CD4-positive, alpha-beta T cell treated with Interleukin-4 for 1 hour (primary cell): ENCODE measurements at places on chromosomes 2 and 18.

DNA sequence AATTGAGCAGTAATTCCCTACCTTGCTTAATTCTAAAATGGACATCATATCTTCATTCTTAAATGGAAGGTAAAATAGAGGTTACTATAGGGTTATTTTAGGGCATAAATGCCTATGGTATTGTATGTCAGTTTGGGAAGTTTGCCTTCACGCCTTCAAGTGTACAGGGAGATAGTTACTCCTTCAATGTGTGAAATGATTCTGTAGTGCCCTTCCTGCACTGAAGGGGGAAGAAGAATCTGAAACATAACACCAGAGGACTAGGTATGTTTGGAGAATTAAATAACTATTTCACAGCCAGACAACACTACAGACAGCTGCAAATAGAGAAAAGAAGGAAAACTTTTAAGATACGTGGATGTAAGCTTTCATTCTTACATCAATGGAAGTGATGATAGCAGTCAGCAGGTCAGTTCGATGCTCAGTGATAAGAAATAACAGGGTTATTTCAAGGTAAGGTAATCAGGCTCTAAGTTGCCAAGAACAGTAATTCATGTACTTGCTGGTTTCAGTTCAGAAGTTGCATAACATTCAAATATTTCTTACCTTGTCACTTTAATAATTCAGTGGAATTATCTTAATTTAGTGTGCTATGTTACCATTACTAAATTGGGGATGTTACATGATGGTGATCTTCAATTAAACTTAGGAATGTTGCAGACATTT is 4.0 kb downstream of the PKP4 start:
- no peak for DNase-seq

- no peak for DNase-seq
Measured at GRCh38 chr2:41180387-41180786, 728.5 kb upstream of the SLC8A1 start.

- DNase-seq = no peak
Measured at GRCh38 chr18:51617167-51617566, 419.7 kb upstream of the MEX3C start.

GRCh38 chr2:172273910-172274571 is 153.3 kb upstream of the ITGA6 start:
- DNase-seq = no peak

- DNase-seq = no peak
Measured at GRCh38 chr2:120904830-120905234, 169.2 kb downstream of the GLI2 start.

DNA sequence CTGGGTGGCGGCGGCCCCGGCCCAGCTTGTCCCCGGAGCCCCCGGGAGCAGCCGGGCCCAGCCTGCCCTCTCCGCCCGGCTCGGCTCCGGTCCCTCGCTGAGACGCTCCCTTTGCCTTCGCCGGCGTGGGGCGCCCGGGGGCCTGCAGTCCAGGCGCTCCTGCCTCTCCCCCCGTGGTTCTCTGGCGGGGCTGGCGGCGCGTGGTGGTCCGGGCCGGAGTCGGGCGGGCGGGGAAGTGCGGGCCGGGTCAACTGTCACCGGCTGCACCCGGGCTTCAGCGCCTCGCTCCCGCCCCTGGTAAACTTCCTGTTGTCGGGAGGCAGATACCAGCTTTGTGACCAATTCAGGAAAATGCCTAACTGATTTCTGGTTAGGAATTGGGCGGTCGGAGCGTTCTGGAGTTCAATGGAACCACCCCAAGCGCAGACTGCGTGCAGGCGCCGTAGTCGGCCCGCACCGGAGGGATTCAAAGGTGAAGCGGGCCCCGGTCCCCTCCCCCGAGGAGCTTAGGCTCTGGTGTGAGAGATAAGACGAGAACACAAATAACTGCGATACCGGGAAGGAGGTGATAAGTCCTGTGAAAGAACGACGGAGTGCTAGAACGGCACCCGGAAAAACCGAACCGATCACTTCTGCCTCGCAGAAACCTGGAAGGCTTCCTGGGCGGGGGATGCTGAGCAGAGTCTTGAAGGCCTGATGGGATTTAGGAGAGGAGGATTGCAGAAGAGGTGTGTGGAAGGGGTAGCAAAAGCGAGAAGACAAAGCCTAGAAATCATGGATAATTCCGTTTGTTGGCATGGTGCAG is 891 bp downstream of the CAB39 start:
- peak; percentile 56 for DNase-seq

DNA sequence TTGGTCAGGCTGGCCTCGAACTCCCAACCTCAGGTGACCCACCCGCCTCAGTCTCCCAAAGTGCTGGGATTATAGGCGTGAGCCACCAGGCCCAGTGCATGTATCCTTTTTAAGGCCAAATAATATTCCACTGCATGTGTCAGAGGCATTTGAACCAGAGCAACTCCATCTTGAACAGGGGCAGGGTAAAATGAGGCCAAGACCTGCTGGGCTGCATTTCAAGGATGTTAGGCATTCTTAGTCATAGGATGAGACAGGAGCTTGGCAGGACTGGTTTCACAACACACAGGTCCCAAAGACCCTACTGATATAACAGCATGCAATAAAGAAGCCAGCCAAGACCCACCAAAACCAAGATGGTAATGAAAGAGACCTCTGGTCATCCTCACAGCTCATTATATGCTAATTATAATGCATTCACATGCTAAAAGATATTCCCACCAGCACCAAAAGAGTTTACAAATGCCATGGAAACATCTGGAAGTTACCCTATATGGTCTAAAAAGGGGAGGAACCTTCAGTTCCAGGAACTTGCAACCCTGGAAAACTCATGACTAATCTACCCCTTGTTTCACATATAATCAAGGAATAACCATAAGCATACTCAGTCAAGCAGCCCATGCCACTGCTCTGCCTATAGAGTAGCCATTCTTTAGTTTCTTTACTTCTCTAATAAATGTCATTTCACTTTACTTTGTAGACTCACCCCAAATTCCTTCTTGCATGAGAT is 204.6 kb downstream of the RAB3GAP1 start:
- no peak for DNase-seq
